Stimulated activated naive CD4-positive, alpha-beta T cell (primary cell): ENCODE measurements at places on chromosomes 13 and 19.

GRCh38 chr19:44951179-44952159, 3.7 kb upstream of the CLPTM1 start:
- peak; percentile 55 for DNase-seq

DNA sequence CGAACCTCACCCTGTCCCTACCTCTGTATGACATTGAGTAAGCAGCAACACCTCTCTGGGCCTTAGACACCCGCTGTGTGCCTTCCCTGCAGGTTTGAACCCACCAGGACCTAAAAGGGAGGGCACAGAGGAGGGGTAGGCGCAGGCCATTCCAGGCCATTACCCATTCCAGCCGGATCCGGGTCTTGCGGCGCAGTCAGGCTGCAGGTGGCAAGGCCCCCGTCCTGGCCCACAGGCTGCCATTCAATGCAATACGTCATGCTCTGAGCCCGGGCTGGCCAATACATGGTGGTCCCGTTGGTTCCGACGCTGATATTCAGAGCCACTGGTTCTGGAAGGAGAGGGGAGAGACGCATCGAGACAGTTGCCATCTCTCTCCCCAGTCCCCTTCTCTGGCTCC, 17.4 kb downstream of the IL12RB1 start:
- DNase-seq: no peak

GRCh38 chr19:48478339-48479256, 9.4 kb downstream of the CYTH2 start:
- no peak for DNase-seq

DNA sequence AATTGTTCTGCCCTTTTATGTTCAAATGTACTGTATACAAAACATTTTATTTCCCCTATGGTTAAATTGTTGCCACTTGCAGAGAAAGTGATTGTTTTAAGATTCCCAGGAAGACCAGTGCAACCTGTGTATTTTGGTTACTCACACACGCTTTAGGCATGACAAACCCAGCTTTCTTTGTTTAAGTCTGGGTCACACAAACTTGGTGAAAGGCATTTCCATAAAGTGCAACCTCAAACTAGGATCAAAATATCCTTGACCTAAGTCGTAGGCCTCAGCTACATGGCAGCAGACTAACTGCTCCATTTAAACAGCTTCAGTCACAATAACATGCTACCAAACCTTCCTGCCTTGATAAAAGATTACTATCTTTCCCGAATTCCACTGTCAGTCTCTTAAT, 639.0 kb upstream of the PRR20A start:
- no peak for DNase-seq

- no peak for DNase-seq
Observed at GRCh38 chr13:43787997-43788396, 1.2 kb upstream of the ENOX1 start.

- no peak for DNase-seq
Observed at GRCh38 chr19:7509625-7510024, 6.3 kb upstream of the ZNF358 start.

- no peak for DNase-seq
Observed at GRCh38 chr13:75391432-75392100, 90.4 kb downstream of the TBC1D4 start.

GRCh38 chr13:63088226-63088625, 1672.6 kb upstream of the PCDH20 start:
- no peak for DNase-seq

- DNase-seq: no peak
Observed at GRCh38 chr13:25111585-25111956, 15.6 kb downstream of the PABPC3 start.

- DNase-seq: no peak
Observed at GRCh38 chr13:47033216-47033615, 136.4 kb upstream of the HTR2A start.

DNA sequence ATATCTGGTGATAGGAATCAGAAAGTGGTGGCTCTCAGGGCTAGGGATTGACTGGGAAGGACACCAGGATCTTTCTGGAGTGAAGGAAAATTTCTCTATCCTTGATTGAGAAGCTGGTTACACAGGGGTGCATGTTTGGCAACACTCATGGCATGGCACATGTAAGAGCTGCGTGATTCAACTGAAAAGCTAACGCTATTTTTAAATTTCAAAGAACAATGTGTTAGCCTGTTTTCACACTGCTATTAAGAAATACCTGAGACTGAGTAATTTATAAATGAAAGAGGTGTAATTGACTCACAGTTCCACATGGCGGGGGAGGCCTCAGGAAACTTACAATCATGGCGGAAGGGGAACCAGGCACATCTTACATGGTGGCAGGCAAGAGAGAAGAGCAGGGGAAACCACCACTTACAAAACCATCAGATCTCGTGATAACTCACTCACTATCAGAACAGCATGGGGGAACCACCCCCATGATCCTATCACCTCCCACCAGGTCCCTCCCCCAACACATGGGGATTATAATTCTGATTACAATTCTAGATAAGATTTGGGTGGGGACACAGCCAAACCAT, 7.4 kb downstream of the SIGLEC8 start:
- no peak for DNase-seq

DNA sequence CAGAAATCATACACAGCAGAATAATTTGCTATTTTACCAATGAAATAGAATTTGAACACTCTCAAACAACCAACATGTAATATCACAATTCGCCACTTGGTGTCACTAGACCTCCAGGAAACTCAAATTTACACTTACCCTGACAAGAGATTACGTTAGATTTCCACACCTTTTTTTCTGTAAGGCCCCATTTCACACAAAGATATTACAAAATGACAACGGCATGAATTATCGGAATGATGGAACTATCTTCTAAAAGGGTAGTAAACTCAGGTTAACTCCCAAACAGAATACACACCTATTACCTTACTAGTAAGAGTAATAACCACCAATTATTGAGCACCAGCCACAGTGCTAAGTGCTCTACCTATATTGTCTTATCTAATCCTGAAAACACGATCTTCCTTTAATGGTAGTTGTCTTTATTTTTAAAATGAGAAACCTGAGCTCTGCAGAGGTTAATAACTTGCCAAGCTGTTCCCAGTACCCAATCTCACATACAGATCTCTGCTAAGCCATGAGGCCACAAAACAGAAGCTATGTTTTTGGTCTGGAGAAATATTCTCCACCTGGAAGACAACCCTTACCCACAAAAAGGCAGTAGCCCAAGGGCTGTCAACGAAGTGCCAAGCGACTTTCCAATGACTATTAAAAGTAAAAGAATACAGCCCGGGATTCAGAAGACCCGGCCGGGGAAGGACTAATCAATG, 152.4 kb downstream of the DCLK1 start:
- no peak for DNase-seq

GRCh38 chr13:110628477-110628793, 13.1 kb downstream of the NAXD start:
- DNase-seq: no peak

DNA sequence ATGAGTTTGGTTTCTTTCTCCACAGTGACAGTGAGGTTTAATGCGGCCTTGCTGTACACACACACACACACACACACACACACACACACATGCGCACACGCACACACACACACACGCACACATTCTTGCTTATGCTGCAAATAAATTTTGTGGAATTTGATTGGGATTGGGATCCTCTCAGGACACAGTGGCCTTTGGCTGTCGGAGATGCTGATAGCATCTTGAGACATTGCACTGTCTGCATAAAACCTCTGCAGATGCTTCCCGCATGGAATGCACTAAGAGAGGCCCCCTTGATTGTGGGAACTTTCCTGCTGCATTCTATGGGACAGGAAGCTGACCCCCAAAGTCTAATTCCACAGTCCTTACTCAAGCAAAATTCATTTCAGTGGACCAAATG, 145.6 kb downstream of the FLT1 start:
- DNase-seq: no peak

- no peak for DNase-seq
Observed at GRCh38 chr19:55683449-55684261, 8.6 kb downstream of the EPN1 start.

DNA sequence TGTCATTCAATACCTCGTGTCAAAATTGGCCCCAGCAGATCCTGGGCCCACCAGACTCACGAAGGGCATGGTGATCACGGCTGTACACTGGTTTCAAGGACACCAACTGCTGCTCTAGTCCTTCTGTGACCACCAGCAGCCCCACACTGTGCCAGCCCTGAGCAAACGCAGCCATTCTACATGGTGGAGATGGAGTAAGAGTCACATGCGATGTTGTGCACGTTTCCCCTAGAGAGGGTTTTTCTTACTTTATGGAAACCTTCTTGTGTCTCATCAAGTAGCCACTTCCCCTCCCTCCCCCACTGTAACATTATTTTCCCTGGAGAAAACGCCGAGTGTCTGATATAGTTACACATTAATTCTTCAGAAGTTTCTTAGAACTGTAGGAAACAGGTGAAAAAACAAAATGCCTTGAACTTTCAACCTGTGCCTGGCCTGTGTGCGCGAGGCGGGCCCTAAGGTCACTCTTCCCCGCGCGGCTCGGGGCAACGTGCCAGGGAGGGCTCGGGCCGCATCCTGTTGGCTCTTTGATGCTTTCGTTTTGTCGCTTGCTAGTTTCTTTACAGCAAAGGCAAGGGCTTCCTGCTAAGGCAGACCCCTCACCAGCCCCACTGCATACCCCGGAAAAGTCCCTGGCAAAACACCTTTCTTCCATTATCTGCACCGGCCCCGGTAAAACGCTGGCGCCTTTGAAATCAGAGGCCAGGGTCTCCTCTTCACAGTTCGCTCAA, 44.6 kb downstream of the GGACT start:
- DNase-seq: no peak

- DNase-seq: no peak
Observed at GRCh38 chr13:102863590-102863989, 17.8 kb downstream of the ERCC5 start.

GRCh38 chr13:90872491-90873025, 474.9 kb upstream of the MIR17HG start:
- no peak for DNase-seq

DNA sequence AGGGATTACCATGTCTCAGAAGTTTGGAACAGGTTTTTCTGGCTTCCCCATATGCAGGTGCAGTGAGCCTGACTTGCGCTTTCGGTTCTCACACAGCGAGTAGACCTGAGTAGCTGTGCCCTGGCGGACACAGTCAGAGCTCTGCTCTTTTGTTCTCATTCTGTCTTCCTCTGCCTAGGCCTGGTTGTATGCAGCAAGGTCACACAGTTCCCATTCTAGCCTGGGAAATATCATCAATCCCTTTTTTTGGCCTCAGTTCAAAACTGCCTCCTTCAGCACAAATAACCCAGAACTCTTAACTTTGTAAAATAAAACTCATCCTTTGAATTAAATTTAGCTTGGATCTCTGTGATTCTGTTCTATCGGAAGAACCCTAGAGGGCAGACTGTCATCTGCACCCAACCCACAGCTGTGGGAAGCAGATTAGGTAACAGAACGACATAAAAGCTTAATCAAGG, 10.2 kb downstream of the OXGR1 start:
- DNase-seq: no peak

DNA sequence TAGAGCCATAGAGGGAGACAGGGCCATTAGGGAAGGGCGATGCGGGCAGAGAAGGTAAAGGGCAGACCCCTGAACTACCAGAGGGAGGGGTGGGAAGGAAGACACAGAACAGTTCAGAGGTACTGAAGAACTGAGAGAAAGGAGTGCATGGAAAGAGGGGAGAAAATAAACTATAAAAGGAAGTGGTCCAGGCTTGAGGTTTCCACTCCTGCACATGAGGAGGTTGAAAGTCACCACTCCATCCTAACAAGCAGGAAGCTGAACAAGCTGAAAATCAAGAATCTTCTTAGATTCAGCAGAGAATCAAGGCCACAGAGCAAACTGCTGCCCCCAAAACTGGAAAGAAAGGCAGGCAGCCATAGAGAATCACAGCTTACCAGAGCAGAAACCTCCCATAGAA, 45.1 kb downstream of the MIPEP start:
- DNase-seq: no peak

- DNase-seq: no peak
Observed at GRCh38 chr19:49151267-49152118, 3.7 kb downstream of the HRC start.

- DNase-seq: no peak
Observed at GRCh38 chr13:30744681-30745077, 9.3 kb downstream of the ALOX5AP start.

- DNase-seq: no peak
Observed at GRCh38 chr13:67071918-67072598, 158.1 kb downstream of the PCDH9 start.

DNA sequence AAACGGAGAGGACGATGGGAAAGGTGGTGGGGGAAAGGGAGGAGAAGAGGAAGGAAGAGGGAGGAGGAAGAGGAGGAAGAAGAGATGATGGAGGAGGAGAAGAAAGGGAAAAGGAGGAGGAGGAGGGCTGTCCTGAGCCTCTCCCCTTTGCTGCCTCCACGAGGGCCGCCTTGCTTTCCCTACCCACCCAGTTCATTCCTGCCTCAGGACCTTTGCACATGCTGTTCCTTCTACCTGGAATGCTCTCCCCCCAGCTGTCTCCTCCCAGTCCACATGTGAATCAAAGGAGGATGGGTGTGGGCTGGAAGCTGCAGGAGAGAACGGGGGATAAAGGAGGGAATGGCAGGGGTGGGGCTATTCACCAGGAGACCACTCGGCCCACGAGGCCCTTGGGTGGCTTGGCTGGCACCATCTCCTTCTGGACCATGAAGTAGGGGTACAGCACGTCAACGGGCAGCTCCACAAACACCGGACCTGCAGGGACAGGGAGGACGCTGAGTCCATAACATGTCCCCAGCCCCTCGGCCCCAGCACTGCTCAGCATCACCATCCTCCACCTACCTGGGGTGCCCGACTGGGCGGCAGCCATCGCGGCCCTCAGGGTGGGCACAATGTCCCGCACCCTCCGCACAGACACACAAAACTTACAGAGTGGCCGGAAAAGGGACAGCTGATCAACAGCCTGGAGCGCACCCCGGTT, 15.3 kb downstream of the SYDE1 start:
- no peak for DNase-seq

DNA sequence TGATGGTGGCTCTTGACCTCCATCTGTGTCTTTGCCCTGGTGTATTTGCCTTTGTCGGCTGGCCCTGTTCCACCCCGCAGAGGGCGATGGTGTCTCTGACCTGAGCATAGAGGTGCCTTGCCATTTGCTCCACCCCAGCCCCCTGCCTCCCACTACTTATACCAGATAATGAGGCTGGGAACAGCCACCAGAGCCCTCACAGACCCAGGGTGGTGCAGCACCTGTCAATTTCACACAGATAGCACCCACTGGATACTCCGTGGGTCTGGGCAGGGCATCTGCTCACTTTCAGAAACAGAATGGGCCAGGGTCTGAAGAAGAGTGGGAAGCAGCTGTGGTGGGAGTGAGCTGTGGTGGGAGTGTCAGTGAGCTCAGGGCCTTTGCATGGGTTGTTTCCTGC, 4.1 kb downstream of the ZNF536 start:
- DNase-seq: no peak

DNA sequence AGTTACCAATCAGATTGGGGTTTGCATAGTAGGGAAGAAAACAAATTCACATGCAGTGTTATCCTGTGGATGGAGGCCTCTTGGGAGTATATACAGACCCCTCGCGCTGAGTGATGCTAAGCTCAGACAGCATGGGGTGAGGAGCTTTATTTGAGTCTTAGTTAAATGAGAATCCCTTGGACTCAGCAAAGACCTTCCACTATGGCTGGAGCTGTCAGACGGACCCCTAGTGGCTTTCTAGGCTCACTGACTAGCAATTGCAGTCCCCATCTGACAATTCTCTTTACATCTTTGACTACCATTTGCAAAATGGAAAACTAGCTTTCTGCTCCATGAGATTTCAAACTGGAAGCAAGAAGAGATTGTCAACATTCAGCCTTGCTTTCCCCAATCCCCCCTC, 90.4 kb downstream of the STOML3 start:
- no peak for DNase-seq

- DNase-seq: no peak
Observed at GRCh38 chr13:49528161-49528560, 32.4 kb downstream of the PHF11 start.
